ENCODE measurements at places on chromosomes 7 and 10.

DNA sequence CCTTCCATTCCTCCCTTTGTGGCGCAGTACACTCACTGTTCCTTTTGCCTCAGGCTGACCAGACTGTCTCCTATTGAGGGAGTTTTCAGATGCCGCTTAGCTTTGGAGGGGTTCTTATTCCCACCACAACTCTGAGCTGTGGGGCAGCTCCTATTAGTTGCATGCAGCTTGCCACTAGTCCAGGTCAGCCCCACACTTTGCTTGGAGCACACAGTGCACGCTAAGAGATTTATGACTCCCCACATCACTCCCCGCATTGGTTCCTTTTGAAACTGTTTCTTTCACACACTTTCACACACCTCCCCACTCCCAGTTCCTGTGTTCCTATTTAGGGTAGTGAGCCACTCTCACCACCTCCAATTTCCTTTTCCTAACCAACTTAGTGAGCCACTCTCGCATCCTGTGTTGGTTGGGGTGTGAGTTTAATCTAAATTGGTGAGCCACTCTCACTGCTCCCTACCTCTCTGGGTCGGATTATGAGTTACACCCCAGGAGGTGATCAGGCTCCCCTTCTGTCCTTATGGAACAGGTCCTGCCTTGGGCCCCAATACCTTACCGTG lies 10.4 kb upstream of the ZNF485 start:
- DNase-seq = peak; percentile 22

DNA sequence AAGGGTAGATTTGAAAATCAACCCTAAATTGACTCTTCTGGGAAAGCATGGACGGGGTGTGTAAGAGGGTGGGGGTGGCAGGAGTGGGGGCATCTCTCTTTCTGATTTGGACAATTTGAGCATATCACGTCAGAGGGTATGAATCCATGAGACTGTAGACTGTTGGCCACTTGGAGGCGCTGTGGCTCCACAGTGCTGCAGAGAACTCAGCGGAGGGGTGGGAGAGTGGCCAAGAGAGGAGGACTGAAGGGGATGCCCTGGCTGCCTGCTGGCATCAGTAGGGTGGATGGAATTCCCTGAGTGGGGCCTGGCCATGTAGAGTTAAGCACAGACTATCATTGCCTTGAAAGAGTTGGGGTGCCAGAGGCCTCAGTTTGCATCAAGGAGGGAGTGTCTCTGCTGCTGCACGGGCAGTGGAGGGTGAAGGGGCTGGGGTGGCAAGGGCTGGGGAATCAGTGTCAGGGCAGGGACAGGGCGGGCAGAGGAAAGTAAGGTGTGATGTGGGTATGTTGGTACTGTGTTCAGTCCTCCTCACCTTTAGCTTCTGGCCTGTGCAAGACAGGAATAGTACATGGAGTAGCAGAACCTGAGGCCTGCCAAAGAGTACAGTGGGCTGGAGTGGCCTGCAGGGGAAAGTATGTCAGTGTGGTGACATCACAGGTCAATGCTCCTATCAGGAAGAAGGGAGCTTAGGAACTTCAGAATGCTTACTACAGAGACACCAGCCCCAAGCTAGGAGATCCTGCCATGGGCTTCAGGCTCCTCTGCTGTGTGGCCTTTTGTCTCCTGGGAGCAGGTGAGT lies 133.5 kb upstream of the PRSS58 start:
- DNase-seq = peak; percentile 8

DNA sequence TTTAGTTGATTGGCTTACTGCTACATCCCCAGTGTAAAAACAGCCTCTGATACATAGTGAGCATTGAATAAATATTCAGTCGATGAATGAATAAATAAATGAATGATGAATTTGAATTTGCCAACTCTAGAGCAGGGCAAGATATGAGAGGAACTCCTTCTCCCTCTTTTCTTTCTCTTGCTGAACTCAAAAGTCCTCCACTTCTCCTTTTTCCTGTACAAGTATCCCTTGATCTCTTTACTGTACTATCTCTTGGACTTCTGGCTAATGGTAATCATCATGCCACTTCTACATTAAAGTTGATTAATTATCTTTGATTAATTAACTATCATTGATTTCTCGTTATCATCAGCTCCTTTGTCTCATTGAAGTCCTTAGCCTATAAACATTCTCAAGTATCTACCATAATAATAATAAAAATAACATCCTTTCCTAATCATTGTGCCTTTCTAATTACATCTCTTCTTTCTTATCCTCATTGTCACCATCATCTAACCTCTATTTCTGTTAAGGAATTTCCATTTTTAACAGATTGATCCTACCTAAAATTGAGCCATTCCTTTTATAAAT lies 10.6 kb downstream of the CPED1 start:
- DNase-seq = no peak

DNA sequence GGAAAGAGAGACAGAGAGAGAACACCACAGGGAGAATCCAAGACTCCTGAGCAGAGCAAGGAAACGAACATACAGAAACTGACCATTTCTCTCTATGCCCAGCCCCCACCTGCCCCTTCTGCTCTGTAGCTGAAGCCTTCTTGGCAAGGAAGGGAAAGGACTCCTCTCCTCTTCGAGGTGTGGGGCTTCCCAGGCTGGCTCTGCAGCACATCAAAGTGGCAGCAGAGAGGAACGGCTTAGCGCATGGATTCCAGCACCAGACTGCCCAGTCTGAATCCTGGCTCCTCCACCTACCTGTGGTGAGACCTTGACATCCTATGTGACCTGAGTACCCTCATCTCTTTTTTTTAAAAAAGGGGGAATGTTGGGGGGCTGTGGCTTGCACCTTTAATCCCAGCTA lies 69.4 kb downstream of the SH3PXD2A start:
- DNase-seq = no peak

- no peak for DNase-seq
These were observed 12.7 kb downstream of the RET start for GRCh38 chr10:43089519-43089918.

- no peak for DNase-seq
These were observed 453.7 kb upstream of the POT1 start for GRCh38 chr7:125383324-125383723.

- no peak for DNase-seq
These were observed 50.6 kb downstream of the PRPF18 start for GRCh38 chr10:13637303-13637856.

GRCh38 chr7:81865754-81866153 lies 95.9 kb upstream of the HGF start:
- no peak for DNase-seq

DNA sequence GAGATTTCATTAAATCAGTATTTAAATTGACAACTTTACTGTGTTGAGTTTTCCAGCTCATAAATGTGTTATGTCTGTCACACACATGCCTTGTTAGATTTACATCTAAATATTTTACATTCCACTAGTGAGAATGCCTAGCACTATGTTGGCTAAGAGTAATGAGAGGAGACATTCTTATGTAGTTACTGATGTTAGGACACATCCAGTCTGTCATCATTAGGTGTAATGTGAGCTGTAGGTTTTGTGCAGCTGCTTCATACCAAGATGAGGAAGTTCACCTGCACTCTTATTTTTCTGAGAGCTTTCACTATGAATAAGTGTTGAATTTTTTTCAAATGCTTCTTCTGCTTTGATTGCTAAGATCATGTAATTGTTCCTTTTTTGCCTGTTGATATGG lies 218.0 kb upstream of the IGFBP3 start:
- DNase-seq = no peak

GRCh38 chr10:61617180-61617579 lies 45.5 kb upstream of the CABCOCO1 start:
- DNase-seq = no peak

- no peak for DNase-seq
These were observed 85.1 kb downstream of the MGMT start for GRCh38 chr10:129552119-129552518.

GRCh38 chr10:60444494-60445064 lies 54.9 kb upstream of the ANK3 start:
- DNase-seq = no peak

DNA sequence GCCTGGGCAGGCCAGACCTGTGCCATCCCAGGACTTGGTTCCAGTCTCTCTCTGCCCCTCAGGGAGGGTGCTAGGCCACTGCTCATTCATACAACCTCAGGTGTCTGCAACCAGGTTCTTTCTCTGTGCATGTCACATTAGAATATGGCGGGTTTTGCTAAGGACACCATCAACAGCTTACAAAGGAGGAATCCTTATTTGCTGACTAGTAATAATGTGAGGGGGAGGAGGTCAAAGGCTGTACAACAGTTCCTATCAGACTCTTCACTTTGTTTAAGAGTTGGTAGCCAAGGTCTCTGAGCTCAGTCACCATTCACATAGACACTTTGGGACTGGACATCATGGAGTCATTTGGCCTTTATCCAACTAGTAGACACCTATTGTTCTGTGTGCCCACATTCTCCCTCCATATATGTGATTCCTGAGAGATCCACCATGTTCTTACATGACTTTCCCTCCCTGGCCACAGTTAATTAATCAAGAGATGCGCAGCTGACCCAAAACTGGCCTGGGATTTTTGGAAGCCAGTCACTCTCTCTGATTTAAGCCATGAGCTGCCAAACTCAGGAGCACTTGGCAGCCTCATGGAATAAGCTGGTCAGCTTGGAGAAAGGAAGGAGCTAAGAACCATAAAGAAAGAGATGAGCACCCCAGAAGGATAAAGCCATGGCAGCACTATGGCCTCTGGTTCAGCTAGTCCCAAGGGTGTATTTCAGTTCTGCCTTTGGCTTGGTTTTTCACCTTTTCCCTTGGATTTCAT lies 51.2 kb downstream of the DPCD start:
- DNase-seq = no peak

DNA sequence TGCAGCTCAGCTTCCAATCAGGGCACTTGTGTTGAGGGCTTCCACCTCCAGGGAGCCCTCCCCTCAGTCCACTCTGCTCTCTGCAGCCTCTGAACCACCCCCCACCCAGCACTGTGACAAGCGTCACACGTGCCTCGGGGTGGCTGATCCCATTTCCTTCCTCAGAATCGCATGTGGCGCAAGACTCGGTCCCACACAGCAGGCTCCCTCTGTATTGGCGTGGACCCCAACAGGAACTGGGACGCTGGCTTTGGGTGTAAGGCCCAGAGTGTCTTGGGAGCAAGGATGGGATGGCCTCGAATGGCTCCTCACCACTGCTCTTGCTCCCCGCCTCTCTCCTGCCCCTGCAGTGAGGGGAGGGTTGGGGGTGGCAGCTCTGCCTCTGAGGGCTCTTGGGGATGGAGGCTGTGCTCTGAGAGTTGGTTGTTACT lies 4.1 kb downstream of the CPA1 start:
- no peak for DNase-seq

DNA sequence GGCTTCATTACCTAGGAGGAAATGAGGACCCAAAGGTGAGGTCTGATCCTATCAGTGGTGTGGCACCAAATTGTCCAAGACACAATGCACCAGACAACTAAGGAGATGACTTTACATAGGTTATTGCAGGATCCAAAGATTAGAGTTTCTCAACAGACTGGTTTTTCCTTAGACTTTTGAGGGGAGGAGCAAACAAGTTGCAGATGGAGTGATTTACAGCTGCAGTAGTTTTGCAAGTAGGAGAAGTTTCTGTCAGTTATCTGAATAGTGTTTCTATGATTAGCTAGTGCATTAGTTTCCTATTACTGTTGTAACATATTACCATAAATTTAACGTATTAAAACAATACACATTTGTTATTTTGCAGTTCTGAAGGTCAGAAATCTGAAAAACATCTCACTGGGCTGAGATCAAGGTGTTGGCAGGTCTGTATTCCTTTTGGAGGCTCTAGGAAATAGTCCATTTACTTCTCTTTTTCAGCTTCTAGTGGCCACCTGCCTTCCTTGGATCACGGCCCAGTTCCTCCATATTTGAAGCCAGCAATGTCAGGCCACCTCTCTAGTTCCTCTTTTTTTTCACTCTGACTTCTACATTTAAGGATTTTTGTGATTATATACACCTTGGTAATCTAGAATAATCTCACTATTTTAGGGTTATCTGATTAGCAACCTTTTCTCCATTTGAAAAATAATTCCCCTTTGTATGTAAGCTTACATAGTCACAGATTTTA lies 994.9 kb downstream of the REEP3 start:
- DNase-seq = no peak

GRCh38 chr7:44973610-44974401 lies 5.0 kb downstream of the MYO1G start:
- no peak for DNase-seq

- DNase-seq = no peak
These were observed 144.2 kb upstream of the NRP1 start for GRCh38 chr10:33478675-33479125.

DNA sequence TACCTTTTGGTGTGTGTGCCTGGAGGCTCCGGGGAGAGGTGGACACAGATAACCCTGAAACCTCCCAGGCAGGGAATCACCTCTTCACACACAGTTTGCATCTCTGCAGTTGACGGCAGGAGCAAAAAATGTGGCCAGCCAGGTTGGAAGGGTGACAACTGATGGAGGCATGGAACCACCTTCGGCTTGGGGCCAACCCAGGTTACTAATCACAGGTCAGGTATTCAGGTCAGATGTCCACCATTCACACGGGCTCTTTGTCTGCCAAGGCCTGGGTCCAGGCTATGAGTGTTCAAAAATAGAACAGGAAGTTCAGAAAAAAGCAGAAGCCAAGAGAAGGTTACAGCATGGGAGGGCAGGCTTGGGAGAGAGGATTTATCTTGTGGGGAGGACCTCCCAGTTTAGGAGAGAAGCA lies 137.2 kb upstream of the EFCAB10 start:
- DNase-seq = no peak

DNA sequence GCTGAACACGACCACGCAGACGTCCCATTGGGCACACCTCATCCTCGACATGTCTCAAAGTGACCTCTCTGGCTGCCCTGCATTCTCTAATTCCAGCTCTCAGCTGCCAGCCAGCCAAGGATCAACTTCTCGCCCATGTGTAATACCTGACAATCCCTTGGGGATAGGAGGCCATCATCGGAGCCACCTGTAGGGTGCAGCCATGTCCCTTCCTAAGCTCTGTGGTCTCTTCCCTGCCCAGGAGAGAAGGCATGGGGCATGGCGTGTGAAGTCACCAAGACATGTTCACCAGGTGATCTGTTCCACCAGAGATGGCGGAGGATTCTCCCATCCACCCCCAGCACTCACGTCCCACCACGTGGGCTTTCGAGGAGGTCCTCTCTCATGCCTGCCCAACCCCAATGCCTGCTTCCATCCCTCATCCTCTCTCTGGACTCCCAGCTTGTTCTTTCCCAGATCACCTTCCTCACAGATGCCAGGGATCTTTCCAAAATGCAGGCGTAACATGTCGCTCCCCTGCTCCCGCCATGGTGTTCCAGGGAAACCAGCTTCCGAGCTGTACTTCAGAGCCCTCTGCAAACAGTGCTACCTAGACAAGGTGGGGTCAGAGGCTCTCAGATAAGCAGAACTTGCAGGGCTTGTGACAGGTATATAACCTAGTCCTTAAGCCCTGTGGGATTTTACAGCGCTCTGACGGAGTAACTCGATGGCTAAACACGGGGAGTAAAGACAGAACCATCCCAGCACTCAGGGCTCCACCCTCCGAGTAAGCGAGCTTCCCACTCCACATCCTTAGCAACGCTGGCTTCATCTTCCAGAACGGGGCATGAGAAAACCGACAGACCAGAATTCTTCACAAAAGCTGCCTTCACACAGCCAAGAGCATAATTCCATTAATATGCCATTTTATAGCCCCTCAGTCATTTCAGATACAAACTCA lies 41.1 kb downstream of the BRI3 start:
- no peak for DNase-seq

All from stimulated activated CD8-positive, alpha-beta memory T cell treated with anti-CD3 and anti-CD28 coated beads, Interleukin-7, amount 100 ng/mL, for 48 hours (primary cell).